ENCODE measurements at places on chromosomes 11 and 22.

DNA sequence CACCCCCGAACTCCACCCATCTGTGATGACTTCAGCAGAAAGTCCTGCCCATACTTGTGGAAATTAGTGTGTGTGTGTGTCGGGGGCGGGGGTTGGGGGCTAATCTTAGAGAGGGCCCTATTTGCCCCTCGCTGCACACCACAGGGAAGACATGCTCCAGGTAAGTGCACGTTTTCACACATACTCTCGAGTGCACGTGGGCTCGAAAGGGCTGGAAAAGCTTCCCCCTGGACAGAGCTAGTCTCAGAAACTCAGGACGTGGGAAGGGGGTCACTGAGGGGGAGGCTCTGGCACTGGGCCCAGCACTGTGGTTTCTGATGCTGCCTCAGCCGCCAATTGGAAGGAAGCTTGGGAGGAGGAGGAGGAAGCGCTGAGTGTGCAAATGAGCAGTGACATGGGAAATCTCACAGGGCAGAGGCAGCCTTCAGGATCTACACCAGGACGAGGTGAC, 40.7 kb upstream of the CD82 start:
- no peak for DNase-seq

DNA sequence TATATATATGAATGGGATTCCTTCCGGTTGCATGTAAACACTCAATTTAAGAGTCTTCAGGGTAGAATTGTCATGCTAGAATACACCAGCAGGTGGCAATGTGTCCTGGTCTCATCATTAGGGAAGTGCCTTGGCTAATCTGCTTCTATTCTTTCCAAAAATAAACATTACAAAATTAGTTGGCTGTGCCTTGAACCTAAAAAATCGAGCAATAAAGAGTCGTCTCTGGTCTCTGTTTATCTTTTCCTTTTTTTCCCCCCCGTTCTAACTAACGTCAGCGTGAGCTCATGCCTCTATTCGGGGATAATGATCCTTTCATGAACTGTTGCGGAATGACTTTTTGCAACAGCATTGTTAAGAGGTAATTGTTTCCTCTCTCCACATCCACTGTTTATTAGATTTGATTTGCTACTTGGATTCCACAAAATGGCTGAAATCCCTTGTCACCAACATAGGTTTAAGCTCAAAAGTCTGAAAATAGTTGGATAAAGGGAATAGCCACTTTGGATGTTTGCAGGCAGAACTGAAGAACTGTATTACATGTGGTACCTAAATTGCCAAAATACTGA, 1.2 kb upstream of the ARHGEF12 start:
- peak; percentile 90 for DNase-seq

GRCh38 chr22:32842486-32842885, 41.0 kb downstream of the TIMP3 start:
- DNase-seq, result no peak

DNA sequence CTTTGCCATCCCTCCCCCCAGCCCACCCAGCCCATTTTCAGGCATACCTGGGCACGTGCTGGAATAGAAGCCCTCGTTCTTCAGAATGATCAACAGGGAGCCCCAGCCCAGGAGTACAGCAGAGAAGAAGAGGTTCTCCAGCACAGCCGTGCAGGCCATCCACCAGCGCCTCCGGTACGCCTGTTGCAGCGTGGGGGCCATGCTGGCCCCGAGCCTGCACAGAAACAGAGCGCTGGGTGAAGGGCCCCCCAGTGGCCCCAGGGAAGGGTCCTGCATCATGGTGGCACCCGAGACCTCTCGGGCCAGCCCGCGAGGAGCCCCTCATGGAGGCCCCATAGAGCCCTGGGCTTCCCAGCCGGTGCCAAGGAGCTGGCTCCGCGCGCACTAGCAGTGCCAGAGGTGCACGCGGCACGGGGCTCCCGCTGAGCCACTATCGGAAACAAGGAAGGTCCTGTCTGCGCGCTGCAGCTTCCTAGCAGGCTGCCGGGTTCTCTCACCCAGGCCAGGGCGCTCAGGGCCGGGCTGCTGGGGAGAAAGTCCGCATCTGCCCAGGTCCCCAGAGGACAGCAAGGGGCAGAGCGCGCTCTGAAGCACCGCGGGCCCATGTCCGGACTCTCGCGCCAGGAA, 1.5 kb downstream of the SLC43A1 start:
- peak; percentile 70 for DNase-seq

GRCh38 chr22:39994566-39995392, at the start of gene FAM83F:
TSS of gene FAM83F (plus strand) at chr22:39994954. CDS start at chr22:39995043, 89 bp downstream.
- DNase-seq, result peak; percentile 72

GRCh38 chr11:74037309-74037708, 28.4 kb upstream of the UCP3 start:
- DNase-seq, result no peak

Data from hematopoietic multipotent progenitor cell treated with erythropoietin and hydrocortisone succinate and interleukin-3 and kit ligand, for 6 days (in vitro differentiated cells).